ENCODE measurements at places on chromosomes 5 and 9.

GRCh38 chr9:132866898-132867297 lies 11.2 kb downstream of the AK8 start:
- no peak for DNase-seq

DNA sequence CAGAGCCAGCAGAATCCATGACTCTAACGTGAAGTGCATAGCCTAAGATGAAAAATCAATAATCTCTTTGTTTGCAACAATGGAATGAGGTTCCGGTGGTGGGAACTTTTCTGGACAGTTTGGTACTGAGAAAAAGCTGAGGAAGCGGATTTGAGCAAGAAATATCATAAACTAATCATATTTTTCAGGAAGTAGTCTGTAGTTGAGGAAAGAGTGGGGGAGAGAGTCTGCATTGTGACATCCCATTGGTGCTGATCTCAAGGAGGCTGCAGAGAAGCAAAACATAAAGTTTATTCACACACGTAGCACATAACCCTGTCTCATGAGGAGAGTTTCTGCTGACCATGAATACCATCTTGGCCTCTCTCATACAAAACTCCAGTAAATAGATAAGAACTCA lies 15.8 kb upstream of the FCHO2 start:
- DNase-seq, result no peak

DNA sequence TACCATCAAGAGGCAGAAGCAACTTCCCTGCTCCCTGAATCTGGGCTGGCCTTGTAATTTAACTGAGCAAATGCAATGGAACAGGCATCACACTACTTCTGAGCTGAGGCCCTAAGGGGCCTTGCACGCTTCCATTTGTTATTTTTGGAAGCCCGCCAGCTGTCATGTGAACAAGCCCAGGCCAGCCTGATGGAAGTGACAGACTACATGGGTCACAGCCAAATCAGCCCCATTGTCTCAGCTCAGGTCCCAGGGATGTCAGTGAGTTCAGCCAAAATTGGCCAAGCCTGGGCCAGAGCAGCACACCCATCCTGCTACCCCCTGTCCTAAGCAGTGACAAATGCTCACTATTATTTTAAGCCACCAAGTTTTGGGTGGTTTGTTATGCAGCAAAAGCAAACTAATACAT lies 72.8 kb downstream of the PRRT1B start:
- DNase-seq, result no peak

DNA sequence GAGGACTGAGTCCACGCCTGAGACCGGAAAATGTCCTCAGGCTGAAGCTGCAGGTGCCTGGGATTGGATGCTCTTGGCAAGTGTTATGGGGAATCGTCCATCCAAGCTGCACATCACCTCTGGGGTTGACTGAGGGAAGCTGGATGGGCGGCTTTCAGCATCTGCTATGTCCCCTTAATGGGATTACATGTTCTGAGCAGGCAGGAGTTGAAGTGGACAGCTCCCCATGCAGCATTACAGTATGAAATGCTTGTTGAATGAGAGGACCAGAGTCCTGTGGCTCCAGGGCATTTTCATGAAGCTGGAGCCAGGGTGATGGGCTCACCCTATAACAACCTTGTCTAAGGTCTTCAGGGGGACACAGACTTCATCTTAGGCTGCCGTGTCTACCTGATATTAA lies 270.9 kb downstream of the HSPA4 start:
- DNase-seq, result no peak

- peak; percentile 40 for DNase-seq
Measured at GRCh38 chr5:91150234-91150633, 232.9 kb downstream of the ARRDC3 start.

DNA sequence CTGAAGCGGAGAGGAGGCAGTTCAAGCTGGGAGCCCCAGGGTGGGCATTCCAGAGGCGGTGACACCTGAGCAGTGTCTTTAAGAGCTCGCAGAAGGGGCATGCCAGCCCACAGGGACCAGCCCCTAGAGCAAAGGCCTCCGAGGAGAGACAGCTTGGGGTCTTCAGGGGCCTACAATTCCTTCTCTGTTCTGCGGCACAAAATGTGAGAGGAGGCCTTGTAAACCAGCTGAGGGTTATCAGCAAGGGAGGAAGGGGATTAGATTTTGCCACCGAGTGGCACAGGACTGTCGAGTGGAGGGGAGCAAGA lies 505 bp upstream of the SIGMAR1 start:
- DNase-seq, result no peak

DNA sequence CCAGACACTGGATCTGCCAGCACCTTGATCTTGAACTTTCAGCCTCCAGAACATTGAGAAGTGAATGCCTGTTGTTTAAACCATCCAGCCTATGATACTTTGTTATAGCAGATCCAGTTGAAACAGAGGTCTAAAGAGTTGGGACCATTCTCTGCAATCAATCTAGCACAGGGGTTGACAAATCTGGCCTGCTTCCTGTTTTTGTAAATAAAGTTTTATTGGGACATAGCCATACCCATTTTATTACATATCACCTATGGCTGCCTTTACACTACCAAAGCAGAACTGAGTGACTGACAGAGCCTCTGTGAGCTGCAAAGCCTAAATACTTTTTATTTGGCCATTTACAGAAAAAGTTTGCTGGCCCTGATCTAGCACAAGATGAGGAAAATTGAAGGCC lies 62.0 kb downstream of the BARX1 start:
- no peak for DNase-seq

GRCh38 chr9:99445371-99445891 lies 223.3 kb downstream of the SEC61B start:
- DNase-seq, result peak; percentile 48

DNA sequence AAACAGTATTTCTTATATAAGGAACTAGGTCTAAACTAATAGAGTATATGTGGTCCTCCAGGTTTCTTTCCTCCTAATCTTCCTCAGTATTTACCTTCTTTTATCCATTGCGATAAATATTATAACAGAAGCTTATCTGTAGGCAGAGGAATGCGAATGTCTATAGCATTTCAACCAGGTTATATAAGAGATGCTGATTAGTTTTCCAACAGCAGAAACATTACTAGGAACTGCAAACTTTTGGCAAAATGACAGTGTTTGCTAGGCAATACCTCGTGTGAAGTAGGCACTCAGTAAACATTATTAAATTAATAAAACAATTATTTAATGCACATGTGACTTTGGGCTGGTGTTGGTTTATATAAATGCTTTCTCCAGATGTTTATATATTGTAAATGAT lies 206.5 kb downstream of the GABRB2 start:
- DNase-seq, result no peak

DNA sequence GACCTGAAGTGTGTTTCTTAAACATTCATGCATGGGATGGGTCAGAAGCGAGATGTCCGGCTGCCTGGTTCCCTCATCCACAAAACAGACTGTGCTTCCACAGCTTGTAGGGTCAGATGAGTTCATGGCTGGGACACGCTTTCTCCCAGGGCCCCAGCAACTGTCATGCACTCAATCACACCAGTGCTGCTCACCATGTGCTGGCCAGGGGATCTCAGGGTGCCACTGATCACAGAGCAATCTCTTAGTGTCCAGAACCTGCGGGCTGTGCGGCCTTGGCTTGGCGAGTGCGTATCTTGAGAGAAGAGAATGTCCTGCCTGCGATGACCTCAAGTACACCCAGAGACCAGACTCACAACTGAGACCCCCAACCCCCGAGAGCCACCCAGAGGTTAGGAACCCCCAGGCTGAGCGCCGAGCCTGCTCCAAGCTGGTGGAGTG lies 26.0 kb upstream of the FCN2 start:
- no peak for DNase-seq

GRCh38 chr5:173294673-173295320 lies 33.4 kb downstream of the STC2 start:
- no peak for DNase-seq

DNA sequence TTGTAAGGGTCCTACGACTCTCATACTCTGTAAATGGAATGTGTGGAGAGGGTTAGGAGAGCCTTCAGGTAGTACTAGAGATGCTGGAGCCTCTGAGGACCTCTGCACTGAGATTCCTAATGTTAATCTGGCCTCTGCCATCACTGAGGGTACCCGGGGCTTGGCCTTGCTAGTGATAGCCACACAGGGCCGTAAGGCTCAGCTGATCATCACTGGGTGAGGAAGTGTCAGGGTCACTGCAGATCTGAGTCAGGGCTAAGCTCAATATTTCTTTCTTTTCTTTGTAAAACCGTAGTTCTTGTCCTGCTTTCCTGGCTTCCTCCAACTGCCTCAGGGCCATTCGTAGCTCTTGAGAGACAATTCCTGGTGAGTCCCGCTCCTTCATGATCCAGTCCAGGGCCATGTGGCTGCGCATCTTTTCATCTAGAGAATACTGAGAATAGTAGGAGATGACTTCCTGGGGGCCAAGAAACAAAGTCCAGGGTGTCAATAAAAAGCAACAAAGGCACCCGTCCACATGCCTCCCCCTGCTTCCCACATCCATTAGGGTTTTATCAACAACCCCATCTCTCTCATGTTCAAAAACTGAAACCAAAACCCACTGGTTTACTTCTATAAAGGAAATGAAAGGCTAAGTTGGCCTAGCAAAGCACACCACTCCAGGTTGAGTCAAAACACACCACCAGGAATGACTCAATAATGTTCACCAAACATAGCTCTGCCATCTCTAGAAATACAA lies 47.7 kb downstream of the LIX1 start:
- DNase-seq, result no peak

GRCh38 chr5:58348996-58349728 lies 110.7 kb downstream of the PLK2 start:
- no peak for DNase-seq

DNA sequence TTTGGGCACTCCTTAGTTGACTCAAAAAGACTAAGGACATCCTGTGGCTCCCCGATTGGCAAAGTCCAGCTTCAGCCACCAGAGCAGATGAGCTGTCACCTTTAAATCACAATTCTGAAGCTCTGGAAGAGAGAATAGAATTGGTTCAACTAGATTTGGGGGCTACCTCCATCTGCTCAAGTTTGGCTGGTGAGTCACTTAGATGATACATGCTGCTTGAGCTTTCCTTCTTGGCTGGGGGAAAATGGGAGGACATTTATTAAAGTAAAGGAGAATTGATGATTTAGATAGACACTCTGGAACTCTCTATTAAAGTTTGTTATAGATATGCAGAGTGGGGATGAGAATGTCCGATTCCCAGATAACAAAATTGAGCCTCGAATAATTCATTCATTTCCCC lies 30.0 kb upstream of the GRIA1 start:
- DNase-seq, result no peak

- DNase-seq, result no peak
Measured at GRCh38 chr9:104675611-104676010, 18.7 kb upstream of the OR13D1 start.

- DNase-seq, result no peak
Measured at GRCh38 chr5:158880483-158881001, 219.2 kb downstream of the EBF1 start.

- no peak for DNase-seq
Measured at GRCh38 chr5:2783223-2783622, 31.7 kb upstream of the IRX2 start.

DNA sequence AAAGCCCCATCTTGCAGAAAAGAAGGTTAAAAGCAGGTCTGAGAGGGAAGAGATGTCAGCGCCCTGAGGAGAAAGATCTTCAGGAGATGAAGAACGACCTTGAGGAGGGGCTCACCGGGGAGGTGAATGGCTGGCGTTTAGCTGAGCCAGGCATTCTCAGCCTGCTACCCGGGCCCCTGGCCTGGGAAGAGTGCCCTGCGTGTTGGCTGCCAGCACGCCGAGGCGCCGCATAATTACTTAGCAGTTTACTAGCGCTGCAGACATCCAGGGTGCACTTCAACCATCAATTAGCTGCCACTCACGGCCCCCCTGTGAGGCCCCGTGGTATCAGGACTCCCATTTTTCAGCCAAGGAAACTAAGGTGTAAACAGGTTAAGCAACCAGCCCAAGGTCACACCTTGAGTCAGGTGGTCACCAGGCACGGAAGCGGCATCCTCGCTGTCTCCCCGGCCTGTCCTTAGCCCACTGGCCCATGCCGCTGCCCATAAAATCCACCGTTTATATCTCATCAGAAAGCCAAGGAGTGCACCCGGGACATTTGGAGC lies 551.9 kb downstream of the BNC2 start:
- DNase-seq, result no peak

GRCh38 chr5:23389291-23390101 lies 117.9 kb upstream of the PRDM9 start:
- DNase-seq, result no peak

GRCh38 chr9:124005029-124005771 lies 6.4 kb upstream of the LHX2 start:
- DNase-seq, result no peak

GRCh38 chr5:93532370-93532769 lies 48.6 kb downstream of the NR2F1-AS1 start:
- no peak for DNase-seq

DNA sequence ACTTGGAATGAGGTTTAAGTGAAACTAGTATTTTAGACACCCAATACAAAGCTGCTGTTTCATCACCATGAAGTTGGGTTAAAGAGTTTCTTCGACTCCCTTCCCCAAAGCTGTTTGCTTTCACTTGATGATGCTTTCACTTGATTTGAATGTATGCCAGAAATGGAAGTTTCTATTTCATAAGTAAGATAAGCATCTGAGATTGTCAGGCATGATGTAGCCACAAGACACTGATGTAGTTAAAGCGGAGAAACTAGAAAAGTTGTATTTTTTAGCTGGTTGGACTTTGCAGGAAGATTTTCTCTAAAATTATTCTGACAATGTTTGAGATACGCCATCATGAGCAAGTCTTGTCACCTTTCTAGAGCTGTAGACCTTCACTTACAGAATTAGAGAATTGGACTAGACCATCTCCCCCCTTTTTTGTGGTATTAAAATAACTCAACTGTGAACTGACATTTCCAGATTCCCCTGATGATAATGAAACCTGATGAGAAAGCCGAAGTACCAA lies 20.0 kb downstream of the MOCS2 start:
- DNase-seq, result no peak

- DNase-seq, result no peak
Measured at GRCh38 chr5:17373406-17373805, 124.6 kb upstream of the TAF11L2 start.

DNA sequence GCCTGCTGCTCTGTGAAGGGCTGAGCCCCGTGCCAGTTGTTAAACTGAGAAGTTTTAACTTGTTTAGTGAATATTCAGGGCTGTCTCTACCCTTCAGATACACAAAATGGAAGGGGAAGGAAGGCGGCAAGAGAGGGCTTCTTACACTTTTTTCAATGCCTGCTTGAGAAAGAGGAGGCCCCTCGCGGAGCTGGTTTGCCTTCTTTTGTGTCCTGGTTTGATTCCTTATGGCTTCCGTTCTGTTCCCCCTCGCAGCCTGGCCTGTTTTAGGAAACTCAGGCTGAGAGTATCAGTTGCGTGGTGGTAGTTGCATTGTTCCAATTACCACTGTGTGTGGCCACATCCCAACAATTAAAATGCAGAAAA lies 1.0 kb downstream of the FAM53C start:
- no peak for DNase-seq

- no peak for DNase-seq
Measured at GRCh38 chr9:77562019-77562748, 85.9 kb downstream of the GNA14 start.
